AG20443 (cell line): ENCODE measurements at places on chromosomes 16 and 17.

GRCh38 chr17:72393553-72393952 is 272.7 kb downstream of the SOX9 start:
- peak; percentile 73 for DNase-seq

- peak; percentile 81 for DNase-seq
Measured at GRCh38 chr17:78040440-78041385, 82.2 kb downstream of the TNRC6C start.

GRCh38 chr16:61969077-61969382 is 67.2 kb downstream of the CDH8 start:
- DNase-seq: no peak

- peak; percentile 22 for DNase-seq
Measured at GRCh38 chr16:65497571-65497970, 375.7 kb upstream of the CDH11 start.

DNA sequence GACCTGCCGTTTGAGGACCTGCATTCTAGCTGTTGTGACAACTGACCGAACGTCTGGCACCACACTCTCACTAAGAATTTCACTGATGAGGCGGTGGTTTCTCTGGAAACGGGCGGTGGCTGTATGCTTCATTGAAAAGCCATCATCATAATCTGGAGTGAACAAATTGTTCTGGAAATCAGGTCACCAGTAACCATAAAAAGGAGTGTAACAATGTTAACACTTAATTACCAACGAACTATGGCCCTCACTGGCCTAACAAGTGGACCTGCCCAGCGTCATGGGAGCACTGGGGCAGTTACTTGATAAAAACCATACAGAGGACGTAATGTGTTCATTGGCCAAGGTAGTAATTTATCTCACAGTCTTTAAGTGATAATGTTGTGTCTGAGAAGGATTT is 15.4 kb downstream of the SMARCE1 start:
- DNase-seq: no peak

GRCh38 chr17:40935624-40936023 is 1.8 kb downstream of the KRT23 start:
- no peak for DNase-seq

DNA sequence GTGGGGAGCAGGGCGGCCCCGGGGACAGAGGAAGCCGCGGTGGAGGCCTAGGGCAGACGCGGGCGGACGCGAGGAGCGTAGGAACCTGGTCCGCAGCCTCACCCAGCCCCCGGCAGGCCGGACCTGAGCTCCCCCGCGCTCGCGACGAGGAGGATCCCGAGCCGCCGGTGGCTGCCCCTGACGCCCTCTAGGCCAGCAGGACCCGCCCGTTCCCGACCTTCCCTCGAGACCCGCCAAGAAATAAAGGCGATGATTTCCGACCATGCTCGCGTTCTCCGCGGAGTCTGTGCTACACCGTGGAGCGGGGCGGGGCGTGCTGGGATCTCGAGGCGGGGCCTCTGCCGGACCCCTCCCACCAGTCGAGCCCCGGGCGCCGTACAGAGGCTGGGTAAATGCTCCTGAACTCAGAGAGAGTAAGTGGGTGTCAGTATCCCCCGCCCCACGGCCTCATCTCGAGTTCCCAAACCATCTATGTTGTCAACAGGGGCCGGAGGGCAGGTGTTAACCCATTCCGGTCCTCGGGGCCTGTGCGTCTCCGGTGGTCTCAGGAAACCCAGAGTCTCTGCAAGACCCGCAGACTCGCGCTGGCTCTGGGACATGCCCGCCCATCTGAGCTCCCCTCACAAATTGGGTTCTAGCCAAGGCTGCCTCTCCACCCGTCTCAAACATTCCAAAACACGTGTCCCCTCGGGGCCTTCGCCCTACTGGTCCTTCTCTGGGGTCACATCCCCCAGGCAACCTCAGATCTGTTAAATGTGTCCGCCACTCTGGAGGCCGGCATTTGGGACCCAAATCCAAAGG is 13.7 kb downstream of the SYCE1L start:
- peak; percentile 83 for DNase-seq

- no peak for DNase-seq
Measured at GRCh38 chr17:5740937-5741336, 156.6 kb upstream of the NLRP1 start.

- DNase-seq: no peak
Measured at GRCh38 chr16:67174706-67175231, 4.4 kb downstream of the NOL3 start.
